ENCODE measurements at places on chromosomes 11 and 22.

DNA sequence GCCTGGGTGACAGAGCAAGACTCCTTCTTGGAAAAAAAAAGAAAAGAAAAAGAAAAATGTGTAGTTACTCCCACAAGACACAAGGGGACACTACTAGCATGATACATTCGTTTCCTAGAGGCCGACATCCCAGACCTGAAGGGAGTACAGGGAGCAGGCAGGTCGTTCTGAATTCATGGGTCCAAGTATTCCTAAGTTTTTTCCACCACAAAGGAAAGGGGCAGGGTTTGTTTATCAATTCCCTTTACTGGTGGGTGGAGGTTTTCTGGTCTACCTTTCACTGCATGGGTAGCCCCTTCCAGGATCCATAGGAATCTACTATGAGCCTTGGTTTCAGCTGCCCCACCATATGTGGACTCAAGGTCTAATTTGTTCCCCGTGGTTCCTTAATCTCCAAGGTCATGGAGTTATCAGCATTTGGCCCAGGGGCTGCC lies 11.8 kb downstream of the TIGD3 start:
- peak; percentile 51 for DNase-seq

GRCh38 chr22:41762980-41763779 lies 37.3 kb upstream of the CCDC134 start:
- DNase-seq = peak; percentile 39

- no peak for DNase-seq
These were observed 560.9 kb upstream of the ANO5 start for GRCh38 chr11:21631991-21632390.

GRCh38 chr22:48952256-48953102 lies 875.2 kb downstream of the BRD1 start:
- no peak for DNase-seq

DNA sequence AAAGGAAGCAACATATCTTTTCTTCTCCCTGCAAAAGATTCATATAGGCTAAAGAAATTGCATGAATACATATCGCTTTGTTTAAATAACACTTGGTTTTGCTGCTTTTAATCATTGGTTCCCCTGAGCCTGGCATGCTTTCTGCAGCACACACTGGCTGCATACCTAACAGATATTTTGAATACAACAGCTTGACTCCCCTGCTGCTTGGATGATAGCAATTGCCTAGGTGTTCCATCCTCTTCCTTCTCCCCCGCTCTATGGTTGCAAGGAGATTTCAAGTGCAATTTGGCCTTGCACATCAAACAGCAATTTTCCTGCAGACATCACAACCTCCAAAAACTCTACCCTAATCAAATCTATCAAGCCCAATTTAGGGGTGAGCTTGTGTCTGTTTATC lies 430.0 kb downstream of the NTM start:
- DNase-seq = no peak

DNA sequence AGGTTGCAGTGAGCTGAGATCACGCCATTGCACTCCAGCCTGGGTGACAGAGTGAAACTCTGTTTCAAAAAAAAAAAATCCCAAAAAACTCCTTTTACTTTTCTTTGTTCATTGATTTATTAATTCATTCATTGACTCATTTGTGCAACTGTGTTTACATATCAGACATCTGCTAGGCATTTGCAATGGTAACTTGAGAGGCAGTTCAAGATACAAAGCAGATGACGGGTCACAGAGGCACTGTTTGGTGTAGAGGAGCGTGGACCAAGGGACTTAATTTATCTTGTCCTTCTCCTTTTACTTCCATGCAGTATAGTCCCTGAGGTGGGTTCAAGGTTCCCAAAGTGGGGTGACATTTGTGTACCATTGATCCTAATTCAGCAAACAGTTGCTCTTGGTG lies 71.4 kb downstream of the KIAA1671 start:
- DNase-seq = no peak

DNA sequence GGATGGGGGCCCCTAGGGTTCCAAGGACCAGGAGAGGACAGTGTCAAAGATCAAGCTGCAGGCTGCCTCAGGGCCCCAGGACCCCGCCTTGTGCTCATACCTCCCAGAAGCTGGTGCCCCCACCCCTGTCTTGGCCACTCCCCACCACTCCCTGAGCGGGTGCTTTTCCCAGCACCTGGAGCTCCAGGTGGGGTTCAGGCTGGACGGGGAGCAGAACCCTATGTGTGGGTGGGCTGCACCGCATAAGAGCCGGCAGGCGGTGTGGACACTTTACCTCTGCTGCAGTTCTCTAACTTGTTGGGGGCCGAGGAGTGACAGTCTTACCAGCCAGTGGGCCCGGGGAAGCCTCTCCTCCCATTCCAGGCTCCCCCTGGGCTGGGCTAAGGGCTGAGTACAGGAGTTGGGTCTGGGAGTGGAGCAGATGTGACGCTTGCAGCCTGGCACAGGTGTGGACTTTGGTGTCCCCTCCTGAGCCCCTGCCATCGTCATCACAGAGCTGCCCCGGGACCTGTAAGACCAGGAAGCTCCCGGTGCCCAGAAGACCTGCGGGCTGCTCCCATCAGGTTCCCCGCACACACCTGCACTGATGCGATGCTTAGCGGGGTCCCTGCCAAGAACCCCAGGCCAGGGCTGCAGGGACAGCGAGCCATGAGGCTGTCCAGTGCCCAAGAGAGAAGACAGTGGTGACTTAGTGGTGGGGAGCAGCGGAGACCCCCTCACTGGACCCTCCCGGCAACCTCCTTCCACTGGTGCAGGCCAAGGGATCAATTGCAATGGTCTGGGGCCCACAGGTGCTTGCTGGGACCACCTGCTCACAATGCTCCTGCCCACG lies 674.5 kb downstream of the BRD1 start:
- no peak for DNase-seq

DNA sequence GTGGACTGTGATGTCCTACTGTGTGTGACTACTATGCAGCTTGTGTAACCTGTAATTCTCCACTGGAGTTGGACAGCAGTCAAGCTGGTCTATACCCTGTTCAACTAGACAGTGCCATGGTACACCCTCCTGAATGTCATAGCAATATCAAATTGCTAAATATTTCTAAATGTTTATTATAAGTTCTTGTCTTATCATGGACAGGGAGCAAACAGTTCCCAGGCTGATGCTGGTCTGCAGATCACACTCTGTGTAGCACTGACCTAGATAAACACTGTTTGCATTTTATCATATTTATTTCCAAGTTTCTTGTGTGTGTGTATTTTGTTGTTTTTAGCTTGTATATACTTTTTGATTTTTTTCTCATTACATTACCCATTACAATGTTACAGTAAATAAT lies 22.0 kb downstream of the PARVA start:
- no peak for DNase-seq

Measured in DND-41 (cell line).